ENCODE measurements at places on chromosomes 12 and 14.

GRCh38 chr12:132460571-132460970 lies 29.4 kb upstream of the FBRSL1 start:
- no peak for DNase-seq

DNA sequence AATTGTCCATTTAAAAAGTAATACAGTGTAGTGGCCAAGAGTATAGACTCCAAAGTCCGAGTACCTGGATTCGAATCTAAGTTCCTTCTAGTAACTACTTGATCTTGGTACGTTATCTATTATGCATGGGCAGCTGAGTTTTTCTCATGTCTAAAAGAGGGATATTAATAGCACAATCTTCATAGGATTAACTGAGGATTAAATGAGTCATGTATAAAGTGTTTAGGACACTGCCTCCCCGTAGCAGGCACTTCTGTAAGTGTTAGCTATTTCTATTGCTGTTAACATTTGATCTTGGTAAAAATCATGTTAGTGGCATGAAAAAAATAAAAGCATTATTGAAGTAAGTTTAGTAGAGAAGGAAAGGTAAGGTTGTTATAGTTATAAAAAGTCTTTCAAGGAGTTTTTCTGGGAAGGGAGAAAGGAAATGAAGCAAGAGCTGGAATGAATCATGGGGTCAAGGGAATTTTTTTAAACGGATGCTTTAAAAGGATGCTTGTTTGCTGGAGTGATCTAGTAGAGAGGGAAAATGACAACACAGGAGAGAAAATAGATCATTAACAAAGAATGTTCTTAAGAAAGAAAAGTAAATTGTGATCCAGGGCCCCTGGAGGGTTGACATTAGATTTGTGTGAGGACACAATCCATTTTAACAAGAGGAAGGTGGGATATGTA lies 502.2 kb upstream of the USP15 start:
- DNase-seq = no peak

DNA sequence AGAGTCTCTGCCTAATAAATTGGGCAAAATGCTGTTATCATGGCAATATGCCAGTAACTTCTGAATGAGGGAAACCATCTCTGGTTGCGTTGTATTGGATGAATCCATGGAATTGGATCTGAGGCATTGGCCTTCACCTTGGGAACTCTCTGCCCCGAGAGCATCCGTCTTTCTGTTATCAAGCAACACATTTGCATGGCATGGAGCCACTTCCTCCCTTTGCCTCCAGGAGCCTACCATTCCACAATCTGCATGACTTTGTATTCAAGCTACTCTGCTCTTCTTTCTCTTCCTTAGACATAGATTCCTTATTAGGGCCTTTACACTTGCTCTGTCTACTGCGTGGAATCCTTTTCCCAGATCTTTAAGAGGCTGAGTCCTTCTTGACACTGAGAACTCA lies 57.2 kb downstream of the RIC8B start:
- no peak for DNase-seq

DNA sequence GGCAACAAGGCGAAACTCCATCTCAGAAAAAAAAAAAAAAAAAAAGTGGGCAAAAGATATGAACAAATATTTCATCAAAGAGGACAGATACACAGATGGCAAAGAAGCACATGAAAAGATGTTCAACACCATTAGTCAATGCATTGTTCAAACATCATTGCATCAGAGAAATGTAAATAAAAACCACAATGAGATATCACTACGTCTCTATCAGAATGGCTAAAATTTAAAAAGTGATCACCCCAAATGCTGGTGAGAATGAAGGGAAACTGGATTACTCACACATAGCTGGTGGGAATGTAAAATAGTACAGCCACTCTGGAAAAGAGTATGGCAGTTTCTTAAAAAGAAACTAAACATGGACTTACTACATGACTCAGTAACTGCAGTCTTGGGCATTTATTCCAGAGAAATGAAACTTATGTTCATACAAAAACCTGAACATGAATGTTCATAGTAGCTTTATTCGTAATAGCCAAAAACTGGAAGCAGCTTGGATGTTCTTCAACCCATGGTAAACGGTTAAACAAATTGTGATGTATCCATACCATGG lies 3.6 kb downstream of the L2HGDH start:
- DNase-seq = no peak

DNA sequence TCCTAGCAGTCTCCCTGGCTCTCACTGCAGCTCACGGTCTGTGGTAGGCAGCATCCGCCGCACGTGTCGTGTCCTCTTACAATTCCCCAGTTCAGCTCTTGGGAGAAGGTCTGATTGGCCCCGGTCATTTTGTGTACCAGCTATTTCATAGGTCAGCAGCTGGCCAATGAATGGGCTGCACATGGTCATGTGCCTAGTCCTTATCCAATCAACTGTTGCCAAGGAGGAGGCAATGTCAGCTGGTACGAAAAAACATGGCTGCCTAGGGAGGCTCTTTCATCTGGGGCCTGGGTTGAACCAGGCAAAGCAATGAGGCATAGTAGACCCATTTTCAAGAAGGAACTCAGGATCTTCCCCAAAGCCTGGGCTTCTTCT lies 46.1 kb downstream of the RNFT2 start:
- DNase-seq = no peak

GRCh38 chr12:108253540-108253939 lies 85.6 kb downstream of the CMKLR1 start:
- no peak for DNase-seq

DNA sequence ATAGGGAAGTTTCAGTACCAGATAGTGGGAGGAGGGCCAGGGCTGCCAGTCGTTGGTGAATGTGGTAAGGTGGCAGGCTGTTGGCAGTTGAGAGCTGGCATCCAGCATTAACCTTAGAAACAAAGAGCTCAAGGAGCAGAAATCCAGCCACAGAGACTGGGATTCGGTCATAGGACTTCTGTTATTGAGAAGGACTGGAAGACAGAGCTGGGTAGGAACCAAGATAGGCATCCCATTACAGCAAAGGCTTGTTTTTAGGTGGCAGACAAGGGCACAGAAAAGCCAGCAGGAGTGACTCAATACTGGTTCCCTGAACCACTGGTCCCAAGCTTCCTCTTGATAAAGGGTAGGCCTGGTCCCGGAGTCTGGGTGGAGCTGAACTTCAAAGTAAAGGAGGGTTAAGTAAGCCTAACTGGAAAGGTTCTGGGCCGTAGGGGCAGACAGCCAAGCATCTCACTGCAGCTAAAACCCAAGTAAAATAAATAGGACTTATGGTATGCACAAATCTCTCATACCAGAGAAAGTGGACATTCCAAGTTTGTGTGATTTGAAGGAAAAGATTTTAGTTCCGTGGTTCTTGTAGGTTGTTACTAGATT lies 147.9 kb downstream of the ETV6 start:
- no peak for DNase-seq

DNA sequence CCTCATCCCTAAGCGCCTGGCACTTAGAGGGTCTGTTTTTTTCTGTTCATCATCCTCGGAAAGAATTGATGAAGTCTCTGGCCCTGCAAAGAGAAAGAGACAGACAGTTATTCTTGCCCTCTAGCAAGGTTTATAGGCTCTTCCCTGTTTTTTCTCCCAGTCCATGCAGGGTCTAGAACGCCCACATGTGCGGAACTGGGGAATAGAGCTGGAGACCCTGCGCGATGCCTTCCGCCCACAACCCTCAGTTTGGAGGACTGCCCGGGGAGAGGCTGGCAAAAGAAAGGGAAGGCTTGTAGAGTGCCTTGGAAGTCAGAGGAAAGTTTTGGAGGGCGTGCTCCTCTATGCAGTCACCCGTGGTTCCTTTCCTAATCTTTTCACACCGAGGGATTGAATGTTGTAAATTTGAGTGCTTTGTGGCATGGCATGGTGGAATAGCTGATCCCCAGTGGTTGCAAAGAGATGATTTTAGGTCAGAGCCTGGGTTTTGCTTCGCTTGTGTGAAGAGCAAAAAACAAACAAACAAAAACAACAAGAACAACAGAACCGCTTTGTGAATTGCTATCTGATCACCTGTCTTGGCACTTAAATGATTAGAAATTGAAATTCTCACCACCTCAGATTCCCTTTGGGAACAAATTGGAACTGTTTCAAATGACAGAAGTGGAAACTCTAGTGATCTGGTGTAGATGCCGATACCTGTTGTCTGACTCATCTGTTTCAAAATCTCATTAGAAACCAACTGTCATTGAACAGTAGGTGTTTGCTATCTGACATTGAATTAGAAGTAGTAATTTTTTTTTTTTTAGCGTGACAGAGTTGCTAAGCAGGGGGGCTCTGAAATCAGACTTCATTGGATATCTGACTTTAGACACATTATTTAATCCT lies 947 bp downstream of the GAS2L3 start:
- no peak for DNase-seq

DNA sequence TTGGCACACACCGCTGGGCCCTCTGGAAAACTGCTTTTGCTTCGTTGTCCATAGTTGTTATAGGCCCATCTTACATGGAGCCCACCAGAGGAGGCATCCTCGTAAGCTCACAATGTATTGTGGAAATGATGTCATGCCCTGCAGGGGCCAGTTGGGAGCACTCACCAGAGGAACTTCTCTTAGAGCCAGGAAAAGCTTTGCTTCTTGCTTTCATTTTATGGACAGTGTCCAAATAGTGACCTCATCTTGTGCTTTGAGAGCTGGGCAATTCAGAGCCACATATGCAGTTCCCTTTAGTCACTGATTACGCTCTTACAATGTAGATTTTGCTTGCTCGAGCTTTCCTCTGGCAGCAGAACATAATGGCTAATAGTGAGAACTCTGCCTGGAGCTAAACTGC lies 275.6 kb downstream of the AACS start:
- no peak for DNase-seq

DNA sequence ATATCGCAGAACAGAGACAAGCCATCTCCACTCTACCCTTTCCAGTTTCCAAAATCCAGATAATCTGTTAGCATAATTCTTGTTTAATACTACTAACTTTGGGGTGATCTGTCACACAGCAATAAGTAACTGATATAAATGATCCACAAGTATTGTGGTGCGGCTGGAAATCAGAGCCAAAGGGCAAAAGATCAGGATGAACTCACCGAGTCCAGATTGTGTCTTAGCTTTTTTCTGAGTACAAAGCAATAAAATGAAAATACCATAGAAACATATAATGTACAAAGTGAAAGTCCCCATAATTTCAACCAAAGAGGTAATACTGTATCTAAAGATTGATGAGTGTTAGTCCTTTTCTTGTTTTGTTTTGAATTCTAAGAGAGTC lies 17.4 kb downstream of the HECTD1 start:
- no peak for DNase-seq

GRCh38 chr14:35254736-35255135 lies 37.4 kb upstream of the PSMA6 start:
- DNase-seq = no peak

DNA sequence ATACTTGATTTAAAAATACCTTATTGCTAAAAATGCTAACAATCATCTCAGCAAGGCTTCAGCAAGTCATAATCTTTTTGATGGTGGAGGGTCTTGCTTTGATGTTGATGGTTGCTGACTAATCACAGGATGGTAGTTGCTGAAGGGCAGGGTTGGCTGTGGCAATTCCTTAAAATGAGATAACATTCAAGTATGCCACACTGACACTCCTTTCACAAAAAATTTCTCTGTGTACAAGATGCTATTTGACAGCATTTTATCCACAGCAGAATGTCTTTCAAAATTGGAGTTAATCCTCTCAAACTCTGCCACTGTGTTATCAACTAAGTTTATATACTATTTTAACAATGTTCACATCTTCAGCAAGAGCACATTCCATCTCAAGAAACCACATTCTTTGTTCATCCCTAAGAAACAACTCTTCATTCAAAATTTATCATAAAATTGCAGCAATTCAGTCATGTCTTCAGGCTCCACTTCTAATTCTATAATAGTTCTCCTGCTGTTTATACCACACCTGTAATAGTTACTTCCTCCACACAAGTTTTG lies 16.1 kb downstream of the SCAF11 start:
- no peak for DNase-seq

DNA sequence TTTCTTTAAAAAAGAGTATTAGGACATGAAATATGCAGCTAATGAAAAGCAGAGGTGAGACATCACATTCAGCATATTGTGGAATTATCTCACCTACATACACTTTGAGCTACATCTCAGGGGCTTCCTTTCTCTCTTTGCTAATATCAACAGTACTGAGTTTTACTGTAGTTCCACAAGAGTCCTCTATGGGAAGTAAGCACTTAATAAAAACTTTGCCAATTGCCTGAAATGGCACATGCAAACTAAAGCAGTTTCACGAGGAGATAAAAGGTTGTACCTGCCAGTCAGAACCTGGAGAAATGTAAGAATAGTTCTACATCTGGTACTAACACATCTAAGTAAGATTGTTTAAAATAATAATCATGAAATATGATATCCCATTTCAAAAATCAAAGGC lies 73.5 kb upstream of the GPHB5 start:
- no peak for DNase-seq

GRCh38 chr14:59199614-59200013 lies 11.1 kb downstream of the DAAM1 start:
- no peak for DNase-seq

DNA sequence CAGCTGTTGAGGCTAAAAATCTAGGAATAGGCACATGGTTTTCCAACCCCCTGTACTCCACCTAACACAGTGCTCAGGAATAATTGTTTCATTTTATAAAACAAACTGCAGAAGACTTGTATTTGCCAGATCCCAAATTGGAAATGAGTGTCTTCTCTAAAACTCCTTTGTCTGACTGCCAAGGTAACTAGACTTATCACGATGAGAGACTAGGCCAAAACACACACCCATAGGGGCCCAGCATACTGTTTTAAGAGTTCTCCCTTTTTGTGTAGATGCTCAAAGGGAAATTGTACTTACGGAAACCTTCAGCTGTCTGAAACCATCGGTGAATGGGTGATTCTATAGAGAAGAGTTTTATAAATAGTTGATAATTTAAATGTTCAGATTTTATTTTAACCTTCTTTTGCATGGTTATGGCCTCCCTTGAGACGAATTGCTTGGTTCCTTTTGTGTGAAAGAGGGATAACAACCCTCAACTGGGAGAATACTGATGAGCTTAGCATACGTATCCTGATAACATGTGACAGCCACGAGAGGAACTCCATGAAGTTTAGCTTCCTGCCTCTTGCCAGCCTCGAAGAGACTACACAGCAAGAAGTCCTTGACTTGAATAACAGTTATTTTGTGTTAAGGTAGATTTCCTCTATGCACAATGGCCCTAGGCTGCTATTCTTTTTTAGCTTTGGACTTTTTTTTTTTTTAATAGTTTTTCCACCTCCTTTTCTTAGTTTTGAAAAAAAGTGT lies 103.3 kb downstream of the PELI2 start:
- no peak for DNase-seq

- no peak for DNase-seq
Observed at GRCh38 chr12:131084341-131085011, 130.8 kb downstream of the ADGRD1 start.

Data from neural crest cell (in vitro differentiated cells).